ENCODE measurements at places on chromosomes 1 and 21.

DNA sequence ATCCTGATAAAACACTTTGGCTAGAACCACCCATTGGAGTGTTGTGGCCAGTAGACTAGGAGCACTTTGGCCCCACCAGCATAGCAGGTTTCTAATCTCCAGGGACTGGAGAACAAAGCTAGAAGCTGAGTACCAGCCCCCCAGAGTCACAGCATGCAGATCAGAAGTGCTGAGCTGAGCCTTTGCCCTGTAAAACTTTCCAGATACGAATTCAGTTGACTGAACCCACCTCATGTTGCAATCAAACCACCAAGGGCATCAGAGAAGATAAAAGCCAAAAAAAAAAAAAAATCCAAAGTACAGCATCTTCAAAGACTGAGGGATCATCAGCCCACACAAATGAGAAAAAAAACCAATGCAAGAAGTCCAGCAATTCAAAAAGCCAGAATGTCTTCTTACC is 8.7 kb upstream of the CD53 start:
- DNase-seq, result no peak

- peak; percentile 58 for DNase-seq
Observed at GRCh38 chr1:226603022-226603857, 54.7 kb downstream of the STUM start.

GRCh38 chr1:107184888-107185287 is 44.0 kb downstream of the NTNG1 start:
- no peak for DNase-seq

GRCh38 chr1:53125623-53126360 is 16.6 kb downstream of the SLC1A7 start:
- DNase-seq, result no peak

DNA sequence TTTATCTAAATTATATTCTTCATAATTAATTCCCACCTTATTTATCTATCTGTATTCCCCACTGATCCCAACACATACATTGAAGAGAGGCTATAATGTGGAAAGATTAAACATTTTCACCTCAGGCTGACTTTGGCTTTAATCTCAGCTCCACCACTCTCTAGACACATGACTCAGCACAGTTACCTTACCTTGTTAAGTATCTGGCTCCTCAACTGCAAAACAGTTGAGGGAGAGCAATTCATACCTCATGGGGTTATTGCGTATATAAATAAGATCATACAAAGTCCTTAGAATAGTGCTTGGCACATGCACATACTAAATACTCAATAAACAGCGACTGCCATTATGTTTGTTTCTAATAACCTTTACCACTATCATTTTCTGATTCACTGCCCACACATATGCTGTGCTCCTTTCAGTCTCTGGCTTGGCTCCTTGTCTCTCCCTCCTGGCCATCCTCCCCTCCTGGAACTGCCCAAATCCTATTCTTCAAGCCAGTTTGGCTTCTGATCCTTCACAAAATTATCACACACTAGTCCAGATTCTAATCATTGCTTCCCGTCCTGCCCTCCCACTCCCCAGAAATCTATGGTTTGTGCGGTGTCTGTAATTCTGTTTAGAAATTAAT is 50.1 kb downstream of the BCL9 start:
- DNase-seq, result no peak

DNA sequence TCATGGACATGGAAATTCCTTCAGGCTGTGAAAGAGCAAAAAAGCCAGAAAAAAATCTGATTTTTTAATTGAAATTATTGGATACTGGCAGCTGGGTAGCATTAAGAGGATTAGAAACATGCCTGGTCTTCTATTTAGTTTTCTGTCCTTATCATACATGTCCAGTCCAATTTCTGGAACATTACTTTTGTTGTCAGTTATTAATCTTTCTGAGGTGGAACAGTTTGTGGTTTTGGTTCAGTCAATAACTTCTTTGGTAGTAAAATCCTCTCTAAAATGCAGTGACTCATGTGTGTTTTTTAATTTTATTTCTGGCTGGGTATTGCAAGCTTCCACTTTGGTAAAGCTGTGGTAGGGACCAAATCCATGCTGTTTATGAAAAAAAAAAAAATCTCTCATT is 687.0 kb upstream of the ADGRL2 start:
- DNase-seq, result peak; percentile 9

GRCh38 chr1:220787069-220787619 is 431 bp downstream of the MTARC1 start:
- DNase-seq, result no peak

- DNase-seq, result no peak
Observed at GRCh38 chr1:16063226-16063829, 10.1 kb downstream of the FAM131C start.

DNA sequence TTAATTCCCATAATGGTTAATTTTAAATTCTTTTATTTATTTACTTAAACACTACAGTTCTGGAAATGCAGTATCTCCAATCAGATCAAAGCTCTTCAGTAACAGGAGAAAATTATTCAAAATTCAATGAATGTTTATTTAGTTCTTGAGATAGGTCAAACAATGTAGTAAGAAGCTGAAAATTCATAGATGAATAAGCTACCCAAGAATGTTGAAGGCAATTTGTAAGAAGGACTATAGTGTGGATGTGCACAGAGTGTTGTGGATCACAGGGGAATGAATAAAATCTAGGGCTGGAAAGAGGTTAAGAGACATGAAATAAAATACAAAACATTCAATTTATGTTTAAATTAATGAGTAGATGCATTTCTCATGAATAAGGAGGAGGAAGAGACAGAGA is 72.0 kb downstream of the OLFM3 start:
- DNase-seq, result no peak

DNA sequence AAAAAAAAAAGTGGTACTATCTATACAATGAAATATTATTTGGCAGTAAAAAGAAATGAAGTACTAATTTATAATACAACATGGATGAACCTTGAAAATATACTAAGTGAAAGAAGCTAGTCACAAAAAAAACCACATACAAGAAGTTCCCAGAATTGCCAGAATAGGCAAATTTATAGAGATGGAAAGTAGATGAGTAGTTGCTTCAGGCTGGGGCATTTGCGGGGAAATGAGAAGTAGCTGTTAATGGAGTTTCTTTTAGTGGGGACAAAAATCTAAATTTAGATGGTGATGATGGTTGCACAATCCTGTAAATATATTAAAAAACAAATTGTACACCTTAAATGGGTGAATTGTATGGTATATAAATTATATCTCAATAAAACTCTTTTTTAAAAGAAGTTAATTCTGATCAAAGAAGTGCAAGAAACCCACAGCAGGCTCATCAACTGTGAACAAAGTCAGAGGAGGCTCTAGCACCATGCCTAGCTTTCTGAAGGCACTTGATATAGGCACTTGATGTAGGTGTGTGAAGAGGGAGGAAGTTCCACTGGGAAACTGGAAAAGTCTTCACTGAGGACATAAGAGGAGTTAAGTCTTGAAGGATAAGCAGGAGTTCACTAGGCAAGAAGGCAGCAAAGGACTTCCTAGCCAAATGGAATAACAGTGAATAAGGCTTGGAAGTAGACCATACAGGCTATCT is 52.5 kb downstream of the DMAP1 start:
- DNase-seq, result no peak

GRCh38 chr1:200934676-200935245 is 40.1 kb downstream of the INAVA start:
- no peak for DNase-seq

GRCh38 chr1:68136187-68136586 is 85.8 kb upstream of the DIRAS3 start:
- DNase-seq, result peak; percentile 36

GRCh38 chr1:8712413-8713231 is 104.8 kb downstream of the RERE start:
- peak; percentile 83 for DNase-seq

DNA sequence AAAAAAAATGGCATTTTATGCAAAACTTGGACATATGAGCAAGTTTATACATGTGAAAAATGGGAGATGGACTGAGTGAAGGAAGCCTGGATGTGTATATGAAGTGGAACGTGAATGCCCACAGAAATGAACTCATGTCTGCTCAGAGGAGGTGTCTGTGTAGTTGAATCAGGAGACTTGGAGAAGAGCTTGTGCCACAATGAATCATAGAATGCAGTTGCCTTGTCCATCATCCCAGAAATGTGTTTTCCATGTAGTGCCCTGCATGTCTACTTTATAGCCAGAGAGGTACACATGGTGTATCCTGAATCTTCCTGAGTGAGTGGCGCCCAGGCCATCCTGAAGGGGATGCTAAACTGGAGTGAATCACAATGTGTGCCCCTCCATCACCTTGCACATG is 2.6 kb upstream of the ILDR2 start:
- no peak for DNase-seq

- DNase-seq, result no peak
Observed at GRCh38 chr1:86416343-86416742, 7.6 kb upstream of the CLCA2 start.

- DNase-seq, result no peak
Observed at GRCh38 chr1:94070865-94071264, 50.1 kb downstream of the ABCA4 start.

- DNase-seq, result no peak
Observed at GRCh38 chr1:67436511-67437055, 6.4 kb upstream of the SERBP1 start.

GRCh38 chr1:44010935-44011471 is 19.6 kb downstream of the CCDC24 start:
- no peak for DNase-seq

DNA sequence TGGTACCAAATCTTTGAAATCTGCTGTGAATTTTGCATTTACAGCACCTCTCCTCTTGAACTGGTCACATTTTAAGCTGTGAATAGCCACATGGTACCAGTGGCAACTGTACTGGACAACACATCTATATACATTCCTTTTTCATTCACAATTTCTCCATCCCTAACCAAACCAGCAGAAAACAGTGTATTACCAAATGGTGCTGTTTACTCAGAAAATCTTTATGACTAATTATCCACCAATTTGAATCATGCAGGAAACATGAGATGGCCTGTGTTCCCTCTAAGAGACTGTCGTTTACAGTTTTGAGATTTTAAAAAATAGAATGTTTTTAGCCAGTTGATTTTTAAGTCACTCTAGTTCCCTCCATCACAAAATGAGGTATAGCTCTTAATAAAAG is 17.6 kb upstream of the CCT8 start:
- DNase-seq, result peak; percentile 86

- DNase-seq, result peak; percentile 51
Observed at GRCh38 chr1:33169290-33170055, 12.4 kb downstream of the TRIM62 start.

- DNase-seq, result no peak
Observed at GRCh38 chr1:44401256-44402228, 3.5 kb upstream of the RNF220 start.

DNA sequence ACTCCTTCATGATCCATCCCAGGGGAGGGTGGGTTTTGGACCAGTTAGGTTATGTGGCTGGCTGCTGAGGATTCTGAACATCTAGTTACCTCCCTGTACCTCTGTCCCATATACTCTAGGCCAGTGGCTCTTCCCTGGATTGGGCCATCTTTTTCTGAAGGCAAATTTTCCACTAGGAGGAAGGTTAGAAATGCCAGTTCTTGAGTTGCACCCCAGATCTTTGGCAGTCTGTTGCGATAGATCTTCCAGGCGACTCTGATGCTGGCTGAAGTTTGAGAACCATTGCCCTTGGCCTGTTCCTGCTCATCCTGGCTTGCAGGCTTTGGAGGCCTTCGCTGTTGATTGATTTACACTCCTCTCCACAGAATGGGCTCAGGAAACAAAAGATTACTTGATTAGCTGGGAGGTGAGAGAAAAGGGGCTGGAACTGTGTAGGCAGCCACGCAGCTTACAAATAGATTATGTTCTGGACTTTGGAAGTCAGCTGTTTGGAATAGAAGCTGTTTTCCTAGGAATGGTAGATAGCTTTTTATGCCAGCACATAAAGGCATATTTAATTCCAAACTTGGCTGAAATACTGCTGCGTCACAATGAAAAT is 110.1 kb downstream of the MRPS6 start:
- no peak for DNase-seq

GRCh38 chr1:247539215-247539614 is 3.0 kb upstream of the OR2C3 start:
- no peak for DNase-seq

- no peak for DNase-seq
Observed at GRCh38 chr1:72942008-72942407, 659.7 kb upstream of the NEGR1 start.

GRCh38 chr1:172003766-172004530 is 162.7 kb downstream of the DNM3 start:
- peak; percentile 33 for DNase-seq

DNA sequence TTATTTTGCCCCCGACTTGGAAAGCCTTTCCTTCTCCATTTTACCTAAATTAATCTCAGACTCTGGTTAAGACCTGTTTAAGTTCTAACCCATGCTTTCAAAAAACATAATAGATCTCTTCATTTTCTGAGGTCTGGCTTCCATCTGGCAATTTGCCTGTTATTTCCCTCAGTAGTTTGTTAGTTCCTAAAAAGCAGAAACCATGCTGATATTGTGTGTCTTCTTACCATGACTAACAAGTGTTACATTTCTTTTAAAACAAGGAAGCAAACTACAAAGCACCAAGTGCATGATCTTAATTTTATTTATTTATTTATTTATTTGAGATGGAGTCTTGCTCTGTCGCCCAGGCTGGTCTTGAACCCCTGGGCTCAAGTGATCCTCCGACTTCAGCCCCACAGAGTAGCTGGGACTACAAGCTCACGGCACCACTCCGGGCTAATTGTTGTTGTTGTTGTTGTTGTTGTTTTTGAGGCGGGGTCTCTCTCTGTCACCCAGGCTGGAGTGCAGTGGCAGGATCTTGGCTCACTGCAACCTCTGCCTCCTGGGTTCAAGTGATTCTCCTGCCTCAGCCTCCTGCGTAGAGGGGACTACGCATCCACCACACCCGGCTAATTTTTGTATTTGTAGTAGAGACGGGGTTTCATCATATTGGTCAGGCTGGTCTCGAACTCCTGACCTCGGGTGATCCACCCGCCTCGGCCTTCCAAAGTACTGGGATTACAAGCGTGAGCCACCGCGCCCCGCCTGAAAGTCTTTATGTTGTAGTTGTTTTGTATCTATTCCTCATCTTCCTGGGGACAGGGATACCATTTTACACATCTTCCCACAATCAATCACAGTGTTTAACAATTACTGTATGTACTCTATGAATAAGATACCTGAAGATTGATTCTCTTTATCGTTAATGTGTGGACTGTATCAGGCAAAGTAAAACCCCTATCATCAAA is 1.3 kb upstream of the PATJ start:
- no peak for DNase-seq

DNA sequence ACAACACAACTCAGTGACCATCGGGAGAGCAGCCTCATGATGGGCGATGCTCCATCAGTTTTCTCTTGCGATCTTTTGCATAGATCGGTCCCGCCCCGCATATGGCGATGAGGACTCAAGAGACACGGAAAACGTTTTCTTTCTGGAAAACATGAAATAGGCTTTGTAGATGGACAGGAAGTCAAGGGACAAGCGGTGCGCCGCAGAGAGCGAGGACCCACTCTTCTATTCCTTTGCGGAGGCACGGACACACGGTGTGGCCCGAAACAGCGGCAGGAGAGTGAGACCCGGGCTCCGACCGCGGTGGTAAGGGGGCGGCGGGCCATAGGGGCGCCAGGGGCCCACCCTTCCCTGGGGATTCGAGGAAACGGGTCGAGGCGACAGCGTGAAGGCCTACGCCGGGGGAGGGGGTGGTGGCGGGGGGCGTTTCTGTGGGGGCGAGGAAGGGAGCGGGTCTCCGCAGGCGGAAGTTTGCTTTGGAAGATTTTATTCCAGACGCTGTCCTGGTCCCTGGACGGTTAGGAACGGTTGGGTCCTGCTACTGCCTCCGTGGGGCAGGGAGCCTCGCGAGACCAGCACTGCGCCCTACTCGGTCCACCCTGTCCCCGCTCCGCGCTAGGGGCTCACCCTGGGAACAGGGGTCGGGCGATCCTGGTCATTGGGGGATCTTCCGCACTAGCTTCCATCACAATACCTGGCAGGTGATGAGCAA is 796 bp upstream of the TDRKH start:
- DNase-seq, result peak; percentile 45

GRCh38 chr1:9280015-9280860 is 12.5 kb upstream of the SPSB1 start:
- DNase-seq, result peak; percentile 97

All from EL (cell line).